D341Med (cell line): ENCODE measurements at places on chromosomes 5 and 9.

DNA sequence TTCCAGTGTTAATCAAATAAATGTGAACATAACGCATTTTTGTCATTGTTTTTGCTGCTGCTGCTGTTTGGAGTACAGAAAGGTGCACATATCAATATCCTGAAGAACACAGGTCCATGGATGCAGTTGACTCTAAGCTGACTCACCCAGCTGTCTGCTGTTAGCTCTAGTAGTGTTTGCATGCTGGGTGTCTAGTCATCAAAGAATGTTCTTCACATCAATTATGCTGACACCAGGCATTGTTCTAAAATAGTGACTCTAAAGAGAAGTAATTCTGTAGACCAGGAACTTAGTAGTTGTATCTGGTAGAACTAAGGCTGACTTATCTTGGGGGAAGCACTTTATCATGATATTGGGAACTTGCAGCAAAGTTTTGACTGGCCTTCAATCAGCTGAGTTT, 55.7 kb upstream of the DPYSL3 start:
- DNase-seq, result no peak

- DNase-seq, result no peak
These were observed 9.2 kb downstream of the ARPC5L start for GRCh38 chr9:124871156-124871561.

DNA sequence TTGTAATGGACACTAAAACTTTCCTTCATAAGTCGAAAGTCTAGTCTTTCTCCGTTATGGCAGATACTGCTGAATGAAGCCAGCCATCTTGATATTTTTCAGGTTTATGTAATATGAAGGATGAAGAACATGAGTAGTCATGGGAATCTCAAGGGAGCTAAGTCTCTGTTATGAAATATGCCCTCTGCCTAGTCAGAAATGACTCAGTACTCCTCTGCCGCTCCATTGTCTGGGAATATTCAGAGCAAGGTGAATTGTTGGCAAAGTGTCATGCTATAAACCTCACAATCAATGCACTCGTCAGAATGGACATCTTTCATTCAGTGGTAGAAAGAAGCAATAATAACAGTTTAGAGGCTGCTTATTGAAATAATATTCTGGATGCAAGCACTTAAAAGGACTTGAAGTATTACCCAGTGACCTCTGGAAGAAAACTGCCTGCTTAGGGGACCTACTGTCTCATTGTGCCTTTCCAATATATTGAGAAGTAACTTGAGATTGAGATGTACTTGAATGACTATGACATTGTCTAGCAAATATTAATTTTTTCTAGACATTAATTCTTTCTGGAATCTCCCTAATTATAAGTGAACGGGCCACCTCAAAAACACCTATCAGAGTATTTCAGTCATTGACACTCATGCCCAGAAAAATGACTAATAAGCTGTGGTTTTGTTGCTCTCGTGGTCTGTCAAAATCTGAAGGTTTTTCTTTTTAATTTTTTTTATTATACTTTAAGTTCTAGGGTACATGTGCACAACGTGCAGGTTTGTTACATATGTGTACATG, 1011.5 kb upstream of the ACO1 start:
- DNase-seq, result no peak

DNA sequence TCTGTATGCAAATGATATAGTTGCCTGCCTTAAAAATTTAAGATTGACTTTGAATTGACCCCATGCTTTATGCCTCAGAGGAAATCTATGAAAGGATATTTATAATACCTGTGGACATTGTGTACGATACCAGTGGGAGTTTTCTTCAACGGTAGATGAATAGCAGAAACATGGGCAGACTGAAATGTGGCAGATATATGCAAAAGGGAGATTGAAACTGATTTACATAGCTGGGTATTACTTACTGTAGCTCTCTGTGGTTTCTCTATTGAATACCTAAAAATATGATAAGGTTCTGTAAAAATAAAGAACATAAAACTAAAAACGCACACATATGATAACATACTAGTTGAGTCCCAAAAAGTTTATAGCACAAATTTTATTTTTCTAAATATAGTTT, 345.2 kb upstream of the PCSK5 start:
- DNase-seq, result no peak

- no peak for DNase-seq
These were observed 282.9 kb downstream of the NR3C1 start for GRCh38 chr5:143120460-143121134.

- DNase-seq, result no peak
These were observed 111.5 kb upstream of the BASP1 start for GRCh38 chr5:17105744-17106418.

- DNase-seq, result no peak
These were observed 18.1 kb upstream of the GPX3 start for GRCh38 chr5:151002250-151002649.

DNA sequence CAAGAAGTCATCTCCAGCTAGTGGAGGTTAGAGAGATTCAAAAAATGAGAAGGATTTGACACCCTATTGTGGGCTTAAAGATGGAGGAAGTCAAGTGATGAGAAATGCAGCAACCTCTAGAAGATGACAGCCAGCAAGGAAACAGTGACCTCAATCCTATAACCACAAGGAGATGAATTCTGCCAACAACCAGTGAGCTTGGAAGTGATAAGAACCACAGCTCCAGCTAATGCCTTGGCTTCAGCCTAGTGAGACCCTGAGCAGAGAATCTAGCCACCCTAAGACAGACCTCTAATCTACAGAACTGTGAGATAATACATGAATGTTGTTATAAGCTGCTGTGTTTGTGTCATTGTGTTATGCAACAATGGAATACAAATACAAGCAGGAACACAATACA, 262.4 kb downstream of the GRIA1 start:
- no peak for DNase-seq

GRCh38 chr5:4804691-4805360, 335.3 kb upstream of the ADAMTS16 start:
- DNase-seq, result peak; percentile 14

DNA sequence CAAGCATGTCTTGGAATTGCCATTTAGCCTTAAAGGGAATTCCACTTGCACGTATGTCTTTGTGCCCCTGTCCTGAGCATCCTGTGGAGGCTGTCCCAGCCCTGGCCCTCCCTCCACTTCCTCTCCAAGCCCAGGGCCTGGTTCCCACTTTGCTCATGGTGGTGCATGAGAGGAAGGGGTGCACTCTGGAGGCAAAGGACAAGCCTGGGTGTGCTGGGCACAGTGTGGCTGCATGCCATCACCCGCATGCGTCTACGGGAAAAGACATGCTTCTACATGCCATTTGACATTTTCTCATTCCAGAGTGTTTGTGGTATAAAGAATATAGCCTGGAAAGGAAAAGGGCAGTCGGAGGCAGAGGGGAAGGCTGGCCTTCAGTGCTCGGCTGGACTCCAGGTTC, 7.2 kb upstream of the IRX2 start:
- DNase-seq, result no peak

DNA sequence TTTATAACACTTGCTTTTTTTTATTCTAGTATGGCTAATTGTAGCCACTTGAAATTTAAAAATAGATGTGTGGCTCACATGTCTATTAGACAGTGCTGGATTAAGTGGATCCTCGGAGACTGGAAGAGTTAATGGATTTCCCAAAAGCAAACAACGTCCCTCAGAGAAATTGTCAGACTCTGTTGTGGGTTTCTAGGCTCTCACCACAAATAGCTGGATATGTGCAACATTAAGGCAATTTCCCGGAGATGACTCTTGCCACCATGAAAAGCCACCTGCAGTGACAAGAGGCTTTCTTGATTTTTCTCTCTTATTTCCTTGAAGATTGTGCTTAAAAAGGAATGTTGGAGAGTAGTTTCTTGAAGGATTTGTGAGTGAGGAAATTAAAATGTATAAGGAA, 43.2 kb downstream of the TMEM167A start:
- no peak for DNase-seq

DNA sequence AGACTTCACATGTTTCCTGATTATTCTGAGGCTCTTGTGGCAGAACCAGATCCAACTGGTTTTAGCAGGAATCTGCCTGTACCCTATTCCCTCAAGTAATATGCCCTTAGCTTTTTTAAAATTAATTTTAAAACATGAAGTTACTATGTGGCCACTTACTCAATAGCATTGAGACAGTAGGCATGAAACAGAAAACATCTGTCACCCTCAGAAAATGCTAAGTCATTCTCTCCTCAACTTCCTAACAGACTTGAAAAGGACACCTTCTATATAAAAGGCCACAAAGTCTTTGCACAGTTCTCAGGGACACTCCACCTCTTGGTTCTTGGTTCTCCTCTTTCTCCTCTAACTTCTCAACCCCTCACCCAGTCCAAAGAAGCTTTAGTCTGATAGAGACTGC, 277.8 kb downstream of the RAB3C start:
- no peak for DNase-seq

- DNase-seq, result no peak
These were observed 117.5 kb upstream of the MTAP start for GRCh38 chr9:21684831-21685362.

- no peak for DNase-seq
These were observed 139.1 kb upstream of the CLINT1 start for GRCh38 chr5:157997991-157998504.

DNA sequence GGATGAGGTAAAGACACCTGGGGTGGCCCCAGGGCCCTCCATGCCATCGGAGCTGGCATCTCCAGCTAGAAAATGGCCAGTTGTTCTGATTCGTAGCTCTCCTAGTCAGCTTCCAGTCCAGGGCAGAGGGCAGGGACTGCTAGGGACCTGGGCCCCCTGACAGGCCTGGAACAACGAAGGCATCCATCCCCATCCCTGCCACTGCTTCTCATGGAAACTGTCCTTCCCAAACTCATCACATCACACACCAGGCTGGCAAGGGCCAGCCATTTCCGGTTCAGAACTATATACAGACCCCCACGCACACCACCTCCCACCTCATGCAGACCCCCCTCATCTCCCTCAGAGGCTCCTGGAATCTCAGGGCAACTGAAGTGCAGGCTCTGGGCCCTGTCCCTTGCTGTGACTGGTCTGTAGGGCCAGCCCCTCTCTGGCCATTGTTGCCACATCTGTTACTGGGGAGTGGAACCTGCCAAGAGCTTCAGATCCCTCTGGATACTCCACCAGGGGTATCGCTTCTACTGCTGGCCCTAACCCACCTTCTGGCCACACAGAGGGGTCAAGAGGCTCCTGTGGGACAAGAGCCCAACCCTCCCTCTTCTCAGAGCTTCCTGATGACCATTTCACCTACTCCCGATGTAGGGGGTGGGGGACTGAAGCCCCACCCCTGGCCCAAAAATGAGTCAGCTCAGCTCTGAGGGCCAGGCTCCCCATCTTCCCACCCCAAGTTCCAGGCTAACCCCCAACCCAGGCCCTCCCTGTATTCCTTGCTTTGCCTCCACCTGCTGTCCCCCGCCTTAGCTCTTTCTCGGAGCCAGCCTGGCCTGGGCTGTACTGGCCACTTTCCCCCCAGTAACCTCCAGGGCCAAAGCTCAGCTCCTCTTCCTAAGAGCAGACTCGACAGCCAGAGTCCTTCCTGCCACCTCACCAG, 1.2 kb upstream of the MZB1 start:
- no peak for DNase-seq

GRCh38 chr5:137888466-137888862, 793 bp upstream of the PKD2L2 start:
- DNase-seq, result no peak

DNA sequence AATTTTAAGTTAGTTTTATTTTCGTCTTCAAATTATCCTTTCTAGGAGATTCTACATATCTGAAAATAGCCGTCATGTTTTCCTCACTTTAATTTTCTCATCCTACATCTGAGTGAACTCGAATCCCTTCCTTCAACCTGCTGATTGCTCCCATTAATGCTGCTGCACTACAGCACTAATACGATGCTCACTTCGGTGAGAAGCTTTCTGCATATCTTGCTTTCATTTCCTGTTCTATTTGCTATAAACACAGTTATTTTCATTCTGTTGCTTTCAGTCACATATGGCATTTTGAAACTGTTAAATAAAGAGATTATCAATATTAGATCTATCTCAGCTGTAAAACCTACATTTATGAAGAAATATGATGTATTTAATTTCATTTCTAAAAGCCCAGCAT, 749.2 kb downstream of the EFNA5 start:
- DNase-seq, result no peak

- peak; percentile 56 for DNase-seq
These were observed at the start of gene SHC3 for GRCh38 chr9:89177944-89178829. SHC3 (minus strand) TSS chr9:89178818; CDS start chr9:89178460, 358 bp downstream.

DNA sequence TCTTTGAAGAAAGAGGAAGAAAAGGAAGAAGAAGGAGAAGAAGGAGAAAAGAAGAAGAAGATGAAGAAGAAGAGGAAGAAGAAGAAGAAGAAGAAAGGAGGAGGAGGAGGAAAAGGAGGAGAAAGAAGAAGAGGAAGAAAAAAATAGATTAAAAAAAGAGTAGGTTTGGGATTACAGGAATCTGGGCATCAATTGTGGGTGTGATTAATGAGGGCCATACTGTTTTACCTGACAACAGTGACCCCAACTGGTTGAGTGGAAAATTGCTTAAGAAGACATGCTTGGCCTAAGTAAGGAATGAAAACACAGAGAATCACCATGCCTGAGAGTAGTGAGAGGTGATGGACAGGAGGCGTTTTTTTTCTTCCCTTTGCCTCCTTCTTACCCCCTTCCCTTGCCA, 114.6 kb downstream of the FAM170A start:
- peak; percentile 55 for DNase-seq

DNA sequence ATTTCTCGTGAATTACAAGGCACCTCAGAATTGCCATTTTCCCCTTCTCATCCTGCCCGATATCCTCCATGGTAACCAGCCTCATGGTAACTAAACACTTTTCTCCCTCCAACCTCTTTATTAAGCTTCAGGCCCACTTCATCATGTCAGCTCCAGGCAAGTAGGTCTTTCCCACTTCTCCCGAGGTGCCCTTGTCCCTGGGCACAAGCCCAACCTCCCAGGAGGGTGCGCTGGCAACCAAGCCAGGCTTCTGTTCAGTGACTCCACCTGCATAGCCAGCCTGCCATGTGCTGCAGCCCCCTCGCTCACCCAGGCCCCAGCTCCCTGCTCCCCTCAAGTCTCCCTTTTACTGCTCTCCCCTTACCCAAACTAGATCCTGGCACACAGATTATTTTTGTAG, 47.4 kb upstream of the AFAP1L1 start:
- DNase-seq, result no peak

- no peak for DNase-seq
These were observed 138.6 kb downstream of the NUDT12 start for GRCh38 chr5:103424026-103424425.

DNA sequence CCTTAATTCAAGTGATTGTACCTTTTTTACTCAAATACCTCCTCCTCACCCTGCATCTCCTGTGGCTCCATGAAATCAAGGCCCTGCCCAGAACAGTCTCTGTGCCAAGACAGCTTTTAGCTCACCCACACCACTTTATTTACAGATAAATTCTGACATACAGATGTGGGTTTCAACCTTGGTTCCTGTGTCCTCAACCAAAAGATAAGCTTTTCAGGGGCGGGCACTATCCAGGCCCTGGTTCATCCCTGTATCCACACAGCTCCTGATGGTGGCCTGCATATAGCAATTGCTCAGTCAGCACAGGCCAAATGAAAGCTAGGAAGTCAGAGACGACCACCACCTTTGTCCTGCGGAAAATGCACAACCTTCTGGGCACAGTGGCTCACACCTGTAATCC, 8.3 kb downstream of the SHB start:
- DNase-seq, result no peak

- DNase-seq, result no peak
These were observed 265.0 kb upstream of the ZNF608 start for GRCh38 chr5:125011419-125011818.
